ENCODE measurements at places on chromosomes 6 and 20.

GRCh38 chr6:18585032-18585573 is 198.0 kb downstream of the RNF144B start:
- DNase-seq = no peak

DNA sequence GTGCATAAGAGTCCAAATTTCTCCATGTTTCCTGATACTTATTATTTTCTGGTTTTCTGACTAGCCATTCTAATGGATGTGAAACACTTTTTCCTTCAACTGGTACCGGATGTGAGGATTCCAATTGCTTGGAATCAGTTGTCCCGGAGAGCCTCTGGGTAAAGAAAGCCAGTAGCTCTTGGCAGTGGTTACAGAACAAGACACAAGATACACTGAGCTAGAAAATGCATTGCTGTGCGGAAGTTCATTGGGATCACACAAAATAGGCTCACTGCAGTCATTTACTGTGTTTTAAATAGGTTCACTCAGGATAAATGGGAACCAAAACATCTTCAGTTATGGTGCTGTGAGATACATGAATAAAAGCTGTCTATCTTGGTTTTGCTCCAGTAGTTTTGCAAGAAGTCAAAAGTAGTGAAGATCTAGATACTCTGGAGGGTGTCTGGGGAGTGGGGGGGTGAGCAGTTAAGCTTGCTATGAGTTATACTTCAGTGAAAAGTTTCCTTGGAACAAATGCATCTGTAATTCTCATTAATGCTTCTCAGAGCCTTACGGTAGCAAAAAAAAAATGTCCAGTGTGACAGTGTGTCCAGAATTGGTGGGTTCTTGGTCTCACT is 54.4 kb upstream of the RNF182 start:
- DNase-seq = no peak

- DNase-seq = no peak
Measured at GRCh38 chr6:16105854-16106253, 23.0 kb upstream of the MYLIP start.

DNA sequence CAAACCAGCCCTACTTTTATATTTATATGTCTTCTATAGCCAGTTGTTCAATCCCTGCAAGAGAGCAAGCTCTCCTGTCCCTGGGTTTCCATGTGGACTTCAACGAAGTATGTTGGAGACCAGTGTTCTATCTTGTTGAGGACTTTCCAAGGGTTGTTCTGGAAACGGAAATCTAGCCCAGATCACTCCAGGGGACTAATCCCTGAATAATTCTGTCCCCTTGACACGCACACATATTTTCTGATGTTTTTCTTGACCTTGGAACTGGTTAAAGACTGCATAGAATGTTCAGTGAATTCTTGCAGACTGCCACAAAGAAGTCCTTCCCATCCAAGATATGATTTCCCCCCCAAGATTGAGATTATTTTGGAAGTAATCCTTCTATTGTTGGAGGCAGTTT is 9.5 kb upstream of the MYLK2 start:
- DNase-seq = no peak

GRCh38 chr20:24779131-24779530 is 169.9 kb upstream of the CST7 start:
- DNase-seq = no peak

GRCh38 chr20:18995455-18995854 is 181.9 kb downstream of the SCP2D1 start:
- no peak for DNase-seq

DNA sequence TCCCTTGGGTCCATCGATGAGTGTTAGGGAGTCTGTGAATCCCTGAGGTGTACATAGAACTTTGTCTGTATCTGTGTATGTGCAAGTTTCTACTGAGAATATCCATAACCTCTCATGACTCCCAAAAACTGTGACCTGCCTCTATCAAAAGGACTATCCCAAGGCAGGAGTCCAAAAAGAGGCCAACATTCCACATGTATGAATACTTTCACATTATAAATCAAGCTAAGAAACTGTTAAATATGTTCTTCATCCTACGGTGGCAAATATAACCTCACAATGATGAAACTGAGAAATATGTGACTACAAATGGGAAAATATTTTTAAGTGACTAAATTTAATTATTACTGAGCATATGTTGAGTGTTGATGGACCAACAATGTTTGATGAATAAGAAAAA is 16.1 kb upstream of the STX11 start:
- no peak for DNase-seq

DNA sequence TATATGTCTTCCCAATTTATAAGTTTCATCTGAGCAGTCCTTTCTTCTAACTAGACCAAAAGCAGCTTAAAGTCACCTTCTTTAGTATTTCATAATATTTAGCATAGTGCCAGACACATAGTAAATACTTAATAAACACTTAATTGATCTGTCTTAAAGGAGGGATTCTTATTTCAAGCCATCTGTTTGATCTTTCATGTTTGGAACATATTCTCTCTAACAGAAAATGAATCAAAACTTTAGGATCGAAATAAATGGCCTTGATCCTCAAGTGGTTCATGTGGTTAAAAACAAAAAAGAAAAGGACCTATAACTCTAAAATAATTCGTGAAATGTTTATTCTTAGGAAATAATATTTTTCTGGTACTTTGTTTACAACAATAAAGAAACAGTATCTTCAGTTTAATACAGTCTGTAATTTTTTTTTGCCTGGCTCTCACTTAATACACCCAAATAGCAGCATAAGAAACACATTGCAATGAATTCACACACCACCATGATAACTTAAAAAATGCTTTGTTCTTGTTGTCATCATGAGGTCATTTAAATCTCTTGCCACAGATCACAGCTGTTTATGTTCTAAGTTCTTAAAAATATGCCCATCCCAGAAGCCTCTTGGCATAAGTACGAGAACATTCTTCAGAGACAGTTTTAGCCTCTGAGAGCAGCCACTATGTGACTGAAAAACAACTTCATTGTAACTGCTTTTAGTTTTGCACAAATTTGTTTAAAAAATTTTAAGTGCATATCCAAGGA is 48.1 kb downstream of the ESF1 start:
- DNase-seq = no peak

- no peak for DNase-seq
Measured at GRCh38 chr20:57980506-57980905, 247.9 kb downstream of the ANKRD60 start.

- DNase-seq = no peak
Measured at GRCh38 chr6:56378966-56379585, 131.7 kb upstream of the COL21A1 start.

DNA sequence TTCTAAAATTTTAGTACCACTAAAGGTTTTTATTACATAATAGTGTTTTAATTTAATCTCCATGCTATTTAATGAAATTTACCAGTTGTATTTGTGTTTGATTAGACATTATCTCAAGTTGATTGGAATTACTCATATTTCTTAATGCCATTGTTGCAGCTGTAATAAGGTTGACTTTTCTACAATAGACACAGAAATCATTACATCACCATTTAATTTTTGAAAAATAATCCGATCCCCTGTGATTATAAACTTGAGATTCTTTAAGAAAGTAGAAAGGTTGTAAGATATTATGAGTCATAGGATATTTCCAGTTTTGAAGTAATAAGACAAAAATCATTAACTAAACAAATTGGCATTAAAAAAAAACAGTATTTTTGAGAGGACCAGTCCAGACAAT is 161.4 kb downstream of the PRL start:
- no peak for DNase-seq

DNA sequence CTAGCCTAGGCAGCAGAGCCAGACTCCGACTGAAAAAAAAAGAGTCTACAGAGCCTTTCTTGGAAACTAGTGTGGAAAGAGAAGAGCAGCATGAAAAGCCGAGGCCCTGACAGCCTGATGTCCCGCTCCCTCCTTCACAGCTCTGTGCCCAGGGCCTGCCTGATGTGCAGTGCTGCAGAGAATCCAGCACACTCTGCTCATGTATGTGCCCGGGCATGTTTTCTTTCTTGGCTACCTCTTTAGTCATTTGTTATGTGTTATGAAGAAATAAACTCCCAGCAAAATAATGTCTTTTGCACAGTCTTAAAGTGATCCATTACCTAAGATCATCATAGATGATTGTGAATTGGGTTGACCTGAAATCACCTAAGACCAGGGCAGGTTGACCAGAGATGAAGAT is 78.1 kb upstream of the EZR start:
- DNase-seq = no peak

GRCh38 chr20:17530153-17530552 is 1.0 kb downstream of the BFSP1 start:
- DNase-seq = no peak

DNA sequence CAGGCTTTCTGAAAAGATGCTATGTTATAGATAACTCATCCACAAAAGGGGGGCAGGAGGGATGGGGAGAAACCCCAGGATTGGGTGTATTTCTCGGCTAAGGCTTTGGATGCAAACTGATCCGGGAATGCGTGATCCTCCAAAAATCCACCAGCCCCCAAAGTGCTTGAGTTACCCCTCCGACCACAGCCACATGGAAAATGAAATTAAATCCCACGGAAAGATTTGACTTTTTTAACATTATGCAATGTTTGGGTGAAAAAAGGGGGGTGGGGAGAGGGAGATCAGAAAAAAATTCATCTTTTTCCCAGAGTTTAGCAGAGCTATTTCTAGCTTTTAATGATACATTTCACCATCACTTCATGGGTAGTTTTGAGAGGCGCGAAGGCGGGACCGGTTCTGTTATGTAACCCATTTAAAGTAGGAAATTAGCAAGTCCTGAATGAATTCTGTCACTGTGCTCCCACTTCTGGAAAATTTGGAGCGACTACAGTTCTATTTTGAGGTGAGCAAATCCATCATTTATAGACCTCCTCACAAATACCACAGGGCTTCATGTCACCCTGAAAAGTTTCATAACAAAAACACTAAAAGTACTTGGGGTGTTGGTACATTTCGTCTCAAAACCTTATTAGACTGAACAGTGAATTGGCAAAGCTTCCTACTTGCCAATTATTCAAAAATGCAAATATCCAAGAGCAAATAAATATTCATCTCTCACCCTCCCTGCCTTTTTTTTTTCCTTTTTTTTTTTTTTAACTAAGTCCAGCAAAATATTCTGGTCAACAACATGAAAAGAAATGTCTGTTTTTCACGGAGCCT is 51.9 kb upstream of the NFATC2 start:
- no peak for DNase-seq

- DNase-seq = no peak
Measured at GRCh38 chr6:56346958-56347357, 99.6 kb upstream of the COL21A1 start.

- no peak for DNase-seq
Measured at GRCh38 chr6:22829070-22829469, 259.7 kb downstream of the HDGFL1 start.

DNA sequence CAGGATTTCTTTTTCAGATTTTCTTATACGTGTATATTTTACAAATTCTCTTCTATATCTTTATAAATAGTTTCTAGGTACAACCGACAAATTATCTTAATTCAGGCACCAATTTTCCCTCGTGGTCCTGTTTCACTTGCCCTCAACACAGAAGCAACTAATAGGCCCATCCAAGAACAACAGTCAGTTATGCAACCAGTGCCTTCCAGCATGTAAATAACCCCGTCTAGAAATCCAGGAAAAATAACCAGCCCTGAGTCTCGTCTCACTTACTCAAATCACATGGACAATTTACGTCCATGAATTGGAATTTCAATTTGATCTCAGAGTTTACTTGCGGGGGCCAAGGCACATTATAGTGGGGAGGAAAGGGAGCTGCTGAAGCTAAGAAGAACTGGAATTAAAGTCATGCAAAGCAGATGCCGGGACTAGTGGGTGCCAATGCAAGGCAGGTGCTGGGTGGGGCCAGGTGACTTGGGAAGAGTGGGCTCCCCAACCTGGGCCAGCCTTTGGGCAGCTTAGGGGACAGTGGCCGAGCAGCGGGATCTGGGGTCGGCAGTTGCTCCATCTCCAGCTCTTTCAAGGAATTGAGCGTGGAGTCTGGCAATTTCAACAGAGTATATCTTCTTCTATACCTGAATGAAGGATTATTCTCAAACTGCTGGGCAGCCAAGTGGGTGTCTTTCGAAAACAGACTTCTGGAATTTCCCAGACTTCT is 121.7 kb downstream of the EDN3 start:
- no peak for DNase-seq

DNA sequence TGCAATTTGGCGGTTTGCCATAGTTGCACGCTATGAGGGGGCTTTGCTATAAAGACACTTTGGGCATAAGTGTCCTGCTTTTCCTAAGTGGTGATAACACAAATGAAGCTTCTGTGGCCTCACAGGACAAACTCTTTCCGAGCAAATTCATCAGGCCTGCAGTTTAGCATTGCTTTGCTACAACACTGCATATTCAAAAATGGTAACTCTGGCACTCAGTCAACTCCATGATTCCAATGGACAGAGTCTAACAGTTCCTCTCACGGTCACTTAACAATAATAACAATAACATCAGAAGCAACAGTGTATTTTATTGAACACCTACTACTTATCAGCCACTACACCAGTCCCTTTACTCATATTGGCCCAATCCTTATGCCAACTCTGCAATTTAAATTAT is 222.5 kb downstream of the FRK start:
- DNase-seq = no peak

DNA sequence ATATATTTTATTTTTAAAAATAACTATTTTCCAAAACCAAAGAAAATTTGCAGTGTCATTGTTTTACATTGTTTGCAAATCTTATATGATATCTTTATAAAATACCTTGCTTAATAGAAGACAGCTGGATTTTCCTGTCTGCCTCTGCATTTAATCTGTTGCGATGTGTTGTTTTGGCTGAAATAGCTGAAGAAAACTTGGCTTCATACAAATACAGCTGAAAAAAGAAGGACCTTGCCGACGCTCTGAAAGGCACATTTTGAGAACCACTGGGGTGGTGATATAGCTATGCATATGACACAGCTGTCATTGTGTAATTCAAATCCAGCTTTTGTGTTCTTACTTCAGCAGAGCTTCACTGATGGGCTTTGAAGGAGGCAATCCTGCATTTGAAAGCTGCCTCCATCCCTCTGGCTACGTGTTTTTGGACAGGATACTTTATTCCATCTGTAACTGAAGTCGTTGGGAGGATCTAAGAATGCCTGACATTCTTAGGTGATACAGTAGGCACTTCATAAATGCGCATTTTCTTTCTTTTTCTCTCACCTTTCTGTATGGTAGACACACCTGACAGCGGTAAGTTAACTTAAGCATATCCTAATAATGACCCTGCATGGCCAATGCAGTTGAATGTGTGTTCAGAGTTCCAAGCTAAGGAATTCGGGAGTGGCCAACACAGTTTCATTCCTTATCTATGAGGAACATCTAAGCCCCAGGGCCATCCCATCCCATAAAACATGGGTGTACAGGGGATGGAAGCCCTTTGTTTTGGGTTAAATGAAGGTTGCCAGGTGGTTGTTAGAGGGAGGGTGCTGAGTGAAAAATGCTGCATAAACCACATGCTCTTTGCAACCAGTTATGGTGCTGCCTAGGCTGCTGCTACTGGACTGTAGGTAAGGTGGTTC is 213.0 kb downstream of the TFAP2A start:
- no peak for DNase-seq

- DNase-seq = peak; percentile 22
Measured at GRCh38 chr20:20362774-20363433, 5.0 kb upstream of the INSM1 start.

DNA sequence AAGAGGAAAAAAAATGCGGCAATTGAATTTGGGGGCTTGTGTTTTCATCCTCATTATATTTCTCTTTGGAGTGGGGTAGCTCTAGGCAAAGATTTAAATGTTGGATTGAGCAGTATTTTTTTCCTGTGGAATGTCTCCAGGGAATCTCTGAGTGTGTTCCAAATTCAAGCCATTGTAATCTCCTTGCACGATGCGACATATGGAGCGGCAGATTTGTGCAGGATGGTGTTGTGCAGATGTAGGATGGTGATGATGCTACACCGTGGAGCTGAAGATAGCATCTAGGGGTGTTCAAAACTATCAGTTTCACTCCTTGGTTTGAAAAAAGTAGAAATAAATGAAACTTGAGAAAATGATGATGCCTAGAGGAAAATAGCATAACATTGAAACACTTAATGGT is 777.5 kb upstream of the EPHA7 start:
- DNase-seq = no peak

Measured in right kidney (tissue), 9 donors.